ENCODE measurements at places on chromosomes 4 and X.

DNA sequence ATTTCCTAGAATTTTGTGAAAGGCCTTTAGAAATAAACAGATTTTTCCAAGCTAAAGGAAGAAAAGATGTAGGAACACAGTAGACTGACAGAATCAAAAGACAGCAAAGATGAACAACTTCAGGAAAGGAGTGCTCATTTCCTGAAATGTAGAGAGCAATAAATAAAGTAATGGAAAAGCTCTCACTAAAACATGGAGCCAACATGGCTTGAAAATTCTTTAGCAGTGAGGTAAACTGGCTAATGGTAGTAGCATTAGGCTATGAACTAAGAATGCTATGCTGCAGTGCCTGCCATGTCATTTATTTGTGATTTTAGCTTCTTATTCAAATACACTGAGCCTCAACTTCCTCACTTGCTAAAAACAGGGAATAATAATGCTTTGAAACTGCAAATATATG lies 108.7 kb downstream of the IQCM start:
- no peak for DNase-seq

GRCh38 chr4:107292979-107293378 lies 256.9 kb upstream of the DKK2 start:
- DNase-seq: no peak

DNA sequence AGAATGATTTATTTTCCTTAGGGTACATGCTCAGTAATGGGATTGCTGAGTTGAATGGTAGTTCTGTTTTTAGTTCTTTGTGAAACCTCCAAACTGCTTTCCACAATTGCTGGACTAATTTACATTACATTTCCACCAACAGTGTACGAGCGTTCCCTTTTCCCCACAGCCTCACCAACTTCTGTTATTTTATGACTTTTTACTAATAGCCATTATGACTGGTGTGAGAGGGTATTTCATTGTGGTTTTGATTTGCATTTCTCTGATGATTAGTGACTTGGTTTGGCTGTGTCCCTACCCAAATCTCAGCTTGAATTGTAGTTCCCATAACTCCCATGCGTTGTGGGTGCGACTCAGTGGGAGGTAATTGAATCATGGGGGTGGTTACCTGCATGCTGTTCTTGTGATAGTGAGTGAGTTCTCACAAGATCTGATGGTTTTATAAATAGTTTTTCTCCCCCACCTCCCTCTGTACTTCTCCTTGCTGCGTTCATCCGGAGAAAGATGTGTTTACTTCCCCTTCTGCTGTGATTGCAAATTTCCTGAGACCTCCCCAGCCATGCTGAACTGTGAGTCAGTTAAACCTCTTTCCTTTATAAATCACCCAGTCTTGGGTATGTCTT lies 95.1 kb downstream of the GBA3 start:
- no peak for DNase-seq

DNA sequence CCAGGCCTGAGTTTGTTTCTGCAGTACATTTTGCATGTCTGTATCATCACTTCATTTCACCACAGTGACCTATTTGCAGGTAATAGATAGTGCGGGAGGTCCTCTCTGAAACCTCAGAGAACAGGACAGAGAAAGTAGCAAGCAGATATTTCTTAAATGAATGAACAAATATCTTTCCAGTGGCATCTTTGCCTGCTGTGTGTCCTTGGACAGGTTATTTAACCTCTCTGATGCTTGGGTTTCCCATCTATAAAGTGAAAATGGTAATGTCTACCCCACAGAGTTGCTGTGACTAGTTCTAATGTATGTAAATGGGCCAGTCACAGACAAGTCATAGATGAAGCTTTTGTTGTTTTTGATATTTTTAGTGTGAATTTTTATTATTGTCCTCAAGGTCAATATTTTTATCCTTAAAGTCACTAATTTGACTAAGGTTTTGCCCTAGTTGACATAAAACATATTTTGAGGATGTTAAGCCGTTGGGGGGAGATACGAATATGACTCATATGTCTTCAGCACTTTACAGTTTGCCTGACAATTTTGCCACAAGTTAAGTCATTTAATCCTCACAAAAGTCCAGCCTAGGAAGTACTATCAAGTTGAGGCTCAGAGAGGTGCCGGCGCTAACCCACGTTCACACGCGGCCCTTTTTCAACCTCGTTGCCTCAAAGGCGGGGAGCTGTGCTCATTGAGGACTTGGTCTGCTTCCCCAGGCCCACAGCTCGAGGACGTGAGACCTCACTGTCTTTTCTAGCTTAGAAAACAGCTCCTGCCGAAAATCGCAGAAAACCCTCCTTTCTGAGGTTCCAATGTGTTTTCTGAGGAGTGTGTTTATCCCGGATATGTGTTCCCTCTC lies 126.7 kb upstream of the STX18 start:
- DNase-seq: no peak

DNA sequence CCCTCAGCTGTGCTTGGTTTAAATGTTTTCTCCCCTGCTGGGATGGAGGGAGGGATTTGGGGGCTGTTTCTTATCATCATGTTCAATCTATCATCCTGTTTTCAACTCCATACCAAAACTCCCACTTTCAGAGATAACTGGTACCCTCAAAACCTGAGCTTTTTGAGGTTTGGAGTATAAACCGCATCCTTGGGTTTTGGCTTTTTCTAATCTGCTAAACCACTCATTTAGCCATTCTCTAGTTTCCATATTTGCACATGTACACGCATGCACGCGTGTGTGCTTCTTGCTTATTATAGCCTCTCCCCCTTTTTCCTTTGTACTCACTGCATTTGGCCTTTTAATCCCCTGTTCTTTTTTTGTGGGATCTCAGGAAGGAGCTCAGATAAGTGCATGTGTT lies 116.7 kb upstream of the TEX13D start:
- no peak for DNase-seq

- DNase-seq: no peak
Observed at GRCh38 chrX:581720-582298, 48.8 kb upstream of the SHOX start.

DNA sequence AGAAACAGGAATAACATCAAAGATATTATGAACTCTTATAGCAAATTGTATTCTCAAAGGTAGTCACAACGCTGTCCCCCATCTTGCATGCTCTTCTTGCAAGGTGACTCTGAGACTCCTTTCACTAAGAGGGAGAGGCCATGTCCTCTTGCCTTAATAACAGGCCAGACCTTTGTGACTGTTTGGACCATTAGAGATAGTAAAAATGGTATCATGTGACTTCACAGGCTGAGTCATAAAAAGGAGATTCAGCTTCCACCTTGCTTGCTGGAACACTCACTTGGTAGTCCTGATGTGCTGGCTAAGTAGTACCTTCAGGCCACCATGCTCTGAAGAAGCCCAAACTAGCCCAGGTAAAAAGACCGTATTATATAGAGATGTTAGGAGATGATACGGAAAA lies 143.8 kb downstream of the FBXW7 start:
- no peak for DNase-seq

GRCh38 chrX:3545901-3546300 lies 167.5 kb downstream of the PRKX start:
- no peak for DNase-seq

DNA sequence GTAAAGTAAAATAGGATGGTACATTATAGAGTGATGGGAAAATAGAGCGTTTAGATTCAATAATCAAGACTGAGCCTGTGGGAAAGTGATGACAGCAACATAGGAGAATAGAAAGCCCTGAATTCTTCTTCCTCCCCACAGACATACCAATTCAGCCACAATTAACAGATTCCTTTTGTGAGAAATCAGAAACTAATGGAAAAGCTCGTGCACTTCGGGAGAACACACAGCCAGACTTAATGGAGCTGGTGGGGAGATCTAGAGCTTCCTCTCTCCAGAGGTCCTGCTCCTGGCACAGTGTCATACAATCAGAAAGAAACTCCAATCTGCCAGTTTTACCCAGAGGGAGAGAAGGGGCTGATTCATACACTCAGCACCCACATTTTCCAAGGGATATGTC lies 676.3 kb upstream of the BOD1L1 start:
- DNase-seq: no peak

GRCh38 chr4:42104521-42104920 lies 47.9 kb downstream of the BEND4 start:
- no peak for DNase-seq

DNA sequence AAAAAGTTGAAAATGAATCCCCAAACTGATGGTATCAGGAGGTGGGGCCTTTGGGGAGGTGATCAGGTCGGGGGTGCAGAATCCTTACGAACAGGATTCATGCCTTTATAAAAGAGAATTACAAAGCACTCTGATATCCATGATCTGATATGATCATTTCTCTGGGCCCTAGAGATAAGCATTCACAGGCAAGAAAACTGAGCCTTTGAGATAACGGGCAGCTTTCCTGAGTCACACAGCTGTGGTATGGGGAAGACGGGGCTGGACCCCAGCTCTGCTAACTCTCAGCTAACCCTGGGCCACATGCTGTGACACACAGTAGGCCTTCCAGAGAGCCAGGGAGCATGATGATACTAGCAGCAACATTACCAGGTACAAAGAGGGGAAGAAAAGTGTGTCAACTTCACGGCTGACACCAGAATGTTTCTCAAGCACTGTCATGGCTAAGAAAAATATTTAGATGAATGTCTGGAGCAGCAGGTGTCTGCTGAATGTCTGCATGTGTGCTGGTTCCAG lies 85.1 kb downstream of the SLC2A9 start:
- no peak for DNase-seq

DNA sequence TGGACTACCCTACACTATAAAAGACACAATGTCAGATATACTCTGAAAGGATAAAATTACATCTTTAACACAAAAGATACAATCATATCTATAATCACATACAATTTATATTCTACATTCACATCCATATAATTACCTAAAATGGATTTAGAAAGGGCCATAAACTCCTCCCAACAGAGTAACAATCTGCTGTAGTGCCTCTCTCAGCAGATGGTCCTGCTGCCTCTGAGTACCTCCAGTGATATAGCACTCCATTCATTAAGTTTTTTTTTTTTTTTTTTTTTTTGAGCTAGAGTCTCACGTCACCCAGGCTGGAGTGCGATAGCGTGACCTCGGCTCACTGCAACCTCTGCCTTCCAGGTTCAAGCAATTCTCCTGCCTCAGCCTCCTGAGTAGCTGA lies 7.4 kb downstream of the ANKRD37 start:
- DNase-seq: no peak

GRCh38 chrX:23745786-23746185 lies 2.7 kb upstream of the ACOT9 start:
- no peak for DNase-seq

- peak; percentile 28 for DNase-seq
Observed at GRCh38 chr4:105306158-105306781, 159.6 kb downstream of the TET2 start.

- no peak for DNase-seq
Observed at GRCh38 chrX:74449322-74449936, 28.1 kb downstream of the SLC16A2 start.

GRCh38 chrX:19094654-19095053 lies 27.6 kb downstream of the ADGRG2 start:
- DNase-seq: no peak

- DNase-seq: no peak
Observed at GRCh38 chr4:55336138-55337034, 9.7 kb upstream of the SRD5A3 start.

GRCh38 chrX:37692918-37693317 lies 7.3 kb downstream of the XK start:
- no peak for DNase-seq

GRCh38 chr4:27288496-27288895 lies 427.9 kb downstream of the STIM2 start:
- no peak for DNase-seq

- DNase-seq: no peak
Observed at GRCh38 chr4:107734120-107734519, 14.1 kb upstream of the PAPSS1 start.

DNA sequence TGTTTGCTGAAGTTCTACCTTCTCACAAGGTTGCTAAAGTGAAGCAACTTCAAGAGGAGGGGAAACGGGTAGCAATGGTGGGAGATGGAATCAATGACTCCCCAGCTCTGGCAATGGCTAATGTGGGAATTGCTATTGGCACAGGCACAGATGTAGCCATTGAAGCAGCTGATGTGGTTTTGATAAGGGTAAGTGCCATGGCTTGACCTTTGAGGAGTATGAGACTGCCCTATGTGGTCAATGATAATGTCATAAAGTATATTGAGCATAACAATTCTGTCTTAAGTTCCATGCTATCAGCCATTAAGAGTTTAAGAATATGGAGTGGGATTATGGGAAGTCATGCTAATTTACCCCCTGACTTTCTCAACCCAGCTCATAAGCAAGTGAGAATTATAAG lies 61.4 kb upstream of the PGK1 start:
- no peak for DNase-seq

DNA sequence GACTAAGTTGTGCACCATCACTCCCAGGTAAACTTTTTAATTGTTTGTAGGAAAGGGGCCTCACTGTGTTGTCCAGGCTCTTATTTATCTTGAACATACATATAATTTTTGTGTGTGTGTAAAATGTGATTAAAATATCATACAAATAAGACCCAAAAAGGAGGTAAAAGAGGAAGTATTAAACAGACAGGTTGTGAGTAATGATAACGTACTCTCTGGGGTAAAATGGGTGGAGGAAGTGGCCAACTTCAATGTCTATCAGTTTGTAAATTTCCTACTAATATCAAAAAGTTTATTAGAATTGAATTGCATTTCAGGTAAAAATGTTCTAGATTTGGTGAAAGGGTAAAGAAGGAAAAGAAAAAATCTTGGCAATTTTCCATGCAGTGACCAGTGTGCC lies 48.8 kb downstream of the SULT1E1 start:
- no peak for DNase-seq

- DNase-seq: no peak
Observed at GRCh38 chr4:6962211-6963041, 52.8 kb downstream of the TBC1D14 start.

- DNase-seq: no peak
Observed at GRCh38 chr4:2796849-2797544, 4.1 kb downstream of the SH3BP2 start.

- no peak for DNase-seq
Observed at GRCh38 chrX:11296051-11296450, 2.8 kb downstream of the AMELX start.

GRCh38 chr4:185002784-185003183 lies 15.5 kb upstream of the HELT start:
- DNase-seq: no peak

DNA sequence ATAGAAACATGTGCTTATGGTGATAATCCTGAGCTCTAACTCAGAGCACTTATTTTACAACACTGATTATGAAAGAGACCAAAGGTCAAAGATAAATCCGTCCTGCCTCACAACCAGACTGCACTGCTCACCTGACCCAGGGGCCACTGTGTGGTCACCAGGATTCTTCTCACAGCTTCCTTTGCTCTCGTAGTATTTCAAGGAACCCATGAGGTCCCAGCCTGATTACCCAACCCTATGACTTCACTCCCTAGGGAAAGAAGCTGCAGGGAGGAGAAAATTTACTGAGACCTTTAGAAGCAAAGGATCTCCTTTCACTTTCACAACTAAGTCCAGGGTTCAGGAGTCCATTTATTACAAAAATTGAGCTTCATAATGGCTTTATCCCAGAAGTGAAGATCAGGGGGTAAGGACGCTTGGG lies 9.6 kb downstream of the SLC25A5 start:
- no peak for DNase-seq

DNA sequence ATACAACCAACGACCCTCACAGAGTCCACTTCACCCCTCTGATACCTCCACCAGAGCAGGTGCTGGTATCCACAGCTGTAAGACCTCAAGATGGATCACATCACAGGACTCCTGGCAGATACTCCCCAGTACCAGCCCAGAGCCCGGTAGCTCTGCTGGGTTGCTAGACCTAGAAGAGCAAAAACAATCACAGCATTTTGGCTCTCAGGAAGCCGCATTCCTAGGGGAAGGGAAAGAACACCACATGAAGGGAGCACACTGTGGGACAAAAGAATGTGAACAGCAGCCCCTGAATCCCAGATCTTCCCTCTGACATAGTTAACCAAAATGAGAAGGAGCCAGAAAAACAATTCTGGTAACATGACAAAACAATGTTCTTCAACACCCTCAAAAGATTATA lies 303.1 kb upstream of the GRIA3 start:
- no peak for DNase-seq
